ENCODE measurements at places on chromosomes 1 and 21. TPM values are rescaled to one million over a fixed set of nuclear protein-coding genes. Genes with fewer than 3 reads are reported as not detected.

Gene FCGR3A
- not detected for total RNA-seq

Gene KIF21B
- total RNA-seq, result 9.5 TPM

Gene HEYL
- total RNA-seq, result not detected

DNA sequence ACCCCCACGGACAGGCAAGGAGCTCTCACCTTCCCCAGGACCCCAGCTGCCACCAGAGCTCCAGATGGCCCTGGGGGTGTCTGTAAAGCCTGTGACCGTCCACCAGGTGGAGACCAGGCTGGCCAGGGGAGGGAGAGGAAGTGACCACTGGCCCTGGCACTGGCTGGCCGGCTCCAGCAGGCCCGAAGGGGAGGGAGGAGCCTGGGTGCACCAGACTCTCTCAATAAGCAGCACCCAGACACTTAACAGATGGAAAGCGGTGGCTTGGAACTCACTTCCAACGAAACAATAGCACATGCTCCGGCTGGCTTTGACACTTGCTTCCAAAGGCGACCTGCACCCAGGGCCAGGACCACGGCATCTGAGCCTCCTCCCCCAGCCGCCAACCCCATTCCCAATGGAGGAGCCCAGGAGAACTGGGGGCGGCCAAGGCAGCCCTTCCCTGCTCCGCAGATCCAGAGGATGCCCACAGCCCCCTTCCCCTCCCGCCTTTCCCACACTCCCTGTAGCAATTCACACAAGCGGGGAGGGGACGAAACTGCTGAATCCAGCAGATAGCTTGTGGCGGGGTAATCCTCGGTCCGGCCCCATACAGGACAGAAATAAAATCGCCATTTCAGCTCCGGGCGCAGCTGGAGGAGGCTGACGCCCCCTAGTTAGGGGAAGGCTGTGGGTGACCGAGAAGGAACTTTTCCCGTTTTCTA lies 742 bp upstream of the PDE9A start:
- peaks cover 6% of the 10 kb centered on the region for H3K4me1 ChIP-seq
- H3K27ac ChIP-seq, result no peak overlapping the region
- DNase-seq, result no peak
- H3K4me3 ChIP-seq, result no peak overlapping the region

- peaks cover 63% of the 10 kb centered on the region for H3K36me3 ChIP-seq
- peak overlapping the region; percentile 84 for H3K27ac ChIP-seq
- no peaks in the 10 kb centered on the region for H3K27me3 ChIP-seq
- H3K4me1 ChIP-seq, result peaks cover 12% of the 10 kb centered on the region
These were observed 3.9 kb downstream of the PSMB2 start for GRCh38 chr1:35637401-35637809.

DNA sequence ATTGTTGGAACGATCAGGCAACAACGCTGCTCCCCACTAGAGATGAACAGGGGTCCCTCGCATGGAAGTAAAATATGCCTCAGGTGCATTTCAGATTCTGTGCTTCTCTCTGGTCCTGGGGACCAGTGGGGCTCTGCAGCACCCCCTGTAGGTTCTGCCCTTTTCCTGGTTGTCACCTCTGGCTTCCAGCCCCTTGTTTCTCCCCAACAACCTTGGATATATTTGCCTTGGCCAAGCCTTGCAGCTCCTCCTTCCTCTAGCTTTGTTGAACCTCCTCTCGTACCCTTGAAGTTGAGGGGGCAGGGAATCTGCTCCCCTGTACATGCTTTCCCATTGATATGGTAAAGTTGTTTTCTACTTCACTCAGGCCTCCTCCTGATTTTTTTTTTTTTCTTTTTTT lies 5.4 kb upstream of the RGSL1 start:
- H3K4me3 ChIP-seq, result no peak overlapping the region
- H3K4me1 ChIP-seq, result peaks cover 6% of the 10 kb centered on the region
